ENCODE measurements at places on chromosomes 1 and 21.

- no peak for DNase-seq
Observed at GRCh38 chr1:175394739-175395138, 202.2 kb upstream of the KIAA0040 start.

GRCh38 chr1:114033961-114034360 is 54.7 kb downstream of the OLFML3 start:
- no peak for DNase-seq

GRCh38 chr1:6280761-6281451 is 20.0 kb upstream of the GPR153 start:
- DNase-seq, result no peak

GRCh38 chr1:6279066-6279465 is 18.2 kb upstream of the GPR153 start:
- no peak for DNase-seq

- no peak for DNase-seq
Observed at GRCh38 chr1:215584389-215584788, 17.3 kb downstream of the KCTD3 start.

- no peak for DNase-seq
Observed at GRCh38 chr1:78553859-78554258, 63.1 kb downstream of the PTGFR start.

DNA sequence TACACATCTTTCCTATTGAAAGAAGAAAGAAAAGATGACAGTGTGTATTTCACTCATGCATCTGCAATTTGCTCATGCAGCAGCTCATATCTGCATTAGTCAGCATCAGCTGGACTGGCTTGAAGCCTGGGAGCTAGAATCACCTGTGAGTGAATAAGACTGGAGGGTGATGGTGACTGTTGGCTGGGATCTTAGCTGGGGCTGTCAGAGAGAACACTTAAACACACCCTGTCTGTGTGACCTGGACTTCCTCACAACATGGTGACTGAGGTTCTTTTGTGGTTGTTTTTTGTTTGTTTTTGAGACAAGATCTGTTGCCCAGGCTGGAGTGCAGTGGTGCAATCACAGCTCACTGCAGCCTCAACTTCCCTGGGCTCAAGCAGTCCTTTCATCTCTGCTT is 24.9 kb downstream of the KLHDC7A start:
- no peak for DNase-seq

GRCh38 chr21:33481314-33481943 is 1.7 kb upstream of the TMEM50B start:
- no peak for DNase-seq

DNA sequence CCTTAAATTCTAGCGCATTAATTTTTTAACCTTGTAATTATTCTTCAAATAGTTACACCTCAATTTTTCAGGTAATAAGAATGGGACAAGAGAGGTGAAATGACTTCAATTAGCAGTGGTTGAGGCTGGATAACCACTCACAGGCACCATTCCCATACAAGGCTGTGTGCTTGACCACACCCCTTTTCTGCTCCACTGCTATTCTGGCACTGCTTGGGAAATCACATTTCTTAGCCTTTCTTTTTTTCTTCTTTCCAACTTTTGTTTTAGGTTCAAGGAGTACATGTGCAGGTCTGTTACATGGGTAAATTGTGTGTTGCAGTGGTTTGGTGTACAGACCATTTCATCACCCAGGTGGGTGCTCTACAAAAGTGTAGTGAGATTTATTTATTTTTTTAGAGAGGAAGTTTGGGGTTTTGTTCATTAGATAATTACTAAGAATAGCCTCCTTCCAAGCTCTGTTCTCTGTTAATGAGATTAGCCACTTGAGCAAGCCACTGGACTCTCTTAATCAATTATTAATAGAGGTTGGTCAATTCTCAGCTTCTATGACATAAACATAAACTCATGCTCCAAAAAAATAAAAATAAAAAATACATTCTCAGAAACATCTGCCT is 14.4 kb downstream of the ILDR2 start:
- no peak for DNase-seq

- peak; percentile 52 for DNase-seq
Observed at GRCh38 chr1:77219166-77219887, at the start of gene PIGK. Gene PIGK, minus strand, starts transcription at chr1:77219430. Its CDS starts 28 bp downstream, at chr1:77219402.

- DNase-seq, result no peak
Observed at GRCh38 chr1:153543736-153544135, 1.9 kb downstream of the S100A4 start.

GRCh38 chr1:28266920-28267322 is 7.6 kb downstream of the SESN2 start:
- no peak for DNase-seq

DNA sequence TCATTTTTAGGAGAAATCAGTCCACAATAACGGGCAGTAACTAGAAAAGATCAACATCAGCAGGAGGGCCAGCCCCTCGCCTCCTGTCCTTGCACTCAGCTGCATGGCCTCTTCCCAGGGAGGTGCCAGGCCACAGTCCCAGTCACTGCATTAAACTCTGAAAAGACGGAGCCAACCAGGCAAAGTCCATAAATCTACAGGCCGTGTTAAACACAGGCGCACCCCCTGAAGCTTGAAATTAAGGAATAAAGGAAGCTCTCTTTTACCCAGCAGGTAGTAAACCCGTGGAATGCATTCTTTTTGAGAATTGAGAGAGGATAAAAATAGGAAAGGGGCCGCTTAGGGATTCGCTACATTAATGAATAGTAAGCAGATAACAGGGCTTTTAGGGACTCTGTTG is 18.4 kb downstream of the H6PD start:
- DNase-seq, result no peak

DNA sequence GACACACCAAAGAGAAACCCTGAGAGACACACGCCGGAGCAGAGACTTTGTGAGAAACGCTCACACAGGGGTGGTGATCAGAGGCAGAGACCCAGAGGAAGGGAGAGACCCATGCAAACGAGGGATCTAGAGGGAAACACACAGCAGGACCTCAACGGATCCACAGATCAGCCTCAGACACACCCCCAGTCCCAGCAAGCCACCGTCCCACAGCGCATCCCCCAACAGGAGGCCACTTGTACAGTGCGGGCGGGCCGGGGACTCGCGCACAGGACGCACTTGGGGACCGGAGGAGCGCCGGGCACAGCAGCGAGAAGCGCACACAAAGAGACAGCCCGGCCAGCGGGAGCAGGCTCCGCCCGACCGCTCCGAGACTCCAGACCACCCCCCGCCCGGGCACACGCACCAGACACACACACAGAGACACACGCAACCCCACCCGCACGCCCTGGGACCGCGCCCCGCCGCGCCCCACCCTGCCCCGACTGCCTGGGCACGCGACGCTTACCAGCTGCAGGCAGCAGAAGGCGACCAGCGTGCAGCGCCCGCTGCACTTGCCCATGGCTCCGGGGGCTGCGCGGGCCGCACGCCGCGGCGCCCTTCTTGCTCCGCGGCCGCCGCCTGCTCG is 587 bp downstream of the NKAIN1 start:
- DNase-seq, result no peak

DNA sequence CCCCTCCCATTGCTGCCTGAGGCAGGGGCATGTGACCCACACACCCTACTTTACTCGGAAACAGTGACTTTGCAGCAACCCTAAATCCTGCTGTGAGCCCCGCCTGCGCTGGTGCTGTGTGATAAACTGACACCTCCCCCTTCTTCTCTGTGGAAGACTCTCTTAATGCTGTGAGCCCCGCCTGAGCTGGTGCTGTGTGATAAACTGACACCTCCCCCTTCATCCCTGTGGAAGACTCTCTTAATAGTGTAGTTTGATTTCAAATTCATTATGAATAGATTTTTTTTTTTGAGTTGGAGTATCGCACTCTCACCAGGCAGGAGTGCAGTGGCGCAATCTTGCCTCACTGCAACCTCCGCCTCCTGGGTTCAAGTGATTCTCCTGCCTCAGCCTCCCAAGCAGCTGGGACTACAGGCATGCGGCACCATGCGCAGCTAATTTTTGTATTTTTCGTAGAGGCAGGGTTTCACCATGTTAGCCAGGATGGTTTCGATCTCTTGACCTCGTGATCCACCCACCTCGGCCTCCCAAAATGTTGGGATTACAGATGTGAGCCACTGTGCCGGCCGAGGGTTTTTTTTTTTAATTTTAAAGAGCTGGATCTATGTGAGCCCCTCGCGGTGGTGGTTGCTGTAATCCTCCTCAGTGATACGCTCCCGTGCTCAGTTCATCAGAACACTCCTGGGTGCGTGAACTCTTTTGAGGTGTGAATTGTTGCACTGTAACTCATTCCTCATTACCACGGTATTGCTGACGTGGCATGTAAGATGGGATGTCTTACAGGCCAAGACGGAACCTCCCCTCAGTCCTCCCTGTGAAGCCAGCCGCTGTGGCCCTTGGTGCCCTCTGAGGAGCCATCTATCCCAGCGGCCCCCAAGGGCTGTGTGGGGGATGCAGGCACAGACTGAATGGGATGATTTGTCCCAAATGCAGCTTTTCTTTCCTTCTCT is 60.3 kb downstream of the GALNT2 start:
- no peak for DNase-seq

DNA sequence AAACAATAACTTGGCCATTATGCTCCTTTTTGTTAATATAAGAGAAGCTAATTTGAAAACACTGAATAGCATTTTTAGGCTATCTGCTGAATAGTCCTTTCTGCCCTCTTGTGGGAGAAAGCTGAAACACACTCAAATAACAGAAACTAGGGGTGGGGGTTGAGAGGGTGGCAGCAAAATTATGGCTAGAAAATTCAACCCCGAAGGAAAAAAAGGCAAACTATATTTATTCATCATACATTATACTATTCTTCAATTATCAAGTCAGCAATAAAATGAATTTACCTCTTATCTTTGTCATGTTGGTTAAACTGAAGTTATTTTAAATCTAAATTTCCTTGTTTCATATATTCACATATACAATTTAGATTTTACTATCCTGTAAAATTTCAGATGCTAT is 255.9 kb downstream of the FAF1 start:
- DNase-seq, result peak; percentile 58

DNA sequence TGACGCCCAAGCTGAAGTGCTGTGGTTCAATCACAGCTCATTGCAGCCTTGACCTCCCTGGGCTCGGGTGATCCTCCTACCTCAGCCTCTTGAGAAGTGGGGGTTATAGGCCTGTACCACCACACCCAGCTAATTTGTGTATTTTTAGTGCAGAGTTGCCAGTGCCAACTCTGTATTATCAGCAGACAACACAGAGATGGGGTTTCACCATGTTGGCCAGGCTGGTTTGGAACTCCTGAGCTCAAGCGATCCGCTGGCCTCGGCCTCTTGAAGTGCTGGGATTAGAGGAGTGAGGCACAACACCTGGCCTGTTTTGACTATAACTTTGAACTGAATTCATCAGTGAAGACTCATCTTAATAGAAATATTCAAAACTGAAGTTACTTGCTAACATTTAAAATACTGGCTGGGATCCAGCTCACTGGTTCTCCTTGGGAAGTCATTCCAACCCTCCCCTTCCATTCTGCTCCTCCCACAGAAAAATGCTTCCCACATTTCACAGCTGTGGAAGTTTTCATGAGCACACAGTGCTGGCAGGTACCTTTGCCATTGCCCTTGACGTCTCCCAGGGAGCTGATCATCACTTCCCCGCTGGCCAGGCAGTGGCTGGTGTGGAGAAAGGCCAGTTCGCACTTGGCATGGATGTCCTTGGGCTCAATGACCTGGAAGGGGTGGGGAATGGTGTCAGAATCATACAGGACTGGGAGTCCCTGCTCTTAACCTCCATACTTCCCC is 4.7 kb downstream of the SELENBP1 start:
- no peak for DNase-seq

GRCh38 chr1:67468066-67468718 is 38.0 kb upstream of the SERBP1 start:
- DNase-seq, result no peak

GRCh38 chr1:240136402-240136801 is 44.7 kb downstream of the FMN2 start:
- DNase-seq, result no peak

GRCh38 chr1:208158640-208159554 is 85.3 kb downstream of the PLXNA2 start:
- no peak for DNase-seq

DNA sequence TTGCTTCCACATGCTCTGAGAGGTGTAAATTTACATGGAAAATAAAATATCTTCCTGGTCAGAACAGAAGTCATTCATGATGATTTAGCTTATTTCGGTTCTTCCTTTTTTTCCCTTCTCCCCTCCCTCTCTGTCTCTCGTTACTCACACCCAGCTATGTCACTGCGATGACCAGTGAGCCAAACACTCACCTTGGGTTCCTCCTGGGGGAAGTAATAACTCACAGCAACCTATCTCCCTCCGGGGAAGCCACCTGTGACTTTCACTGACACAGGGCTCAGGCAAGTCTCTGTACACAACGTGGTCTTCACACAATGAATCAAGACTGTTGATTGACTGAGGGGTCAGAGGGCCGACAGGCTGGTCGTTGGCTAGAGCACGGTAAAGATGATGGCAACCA is 135.3 kb upstream of the VANGL1 start:
- DNase-seq, result no peak

DNA sequence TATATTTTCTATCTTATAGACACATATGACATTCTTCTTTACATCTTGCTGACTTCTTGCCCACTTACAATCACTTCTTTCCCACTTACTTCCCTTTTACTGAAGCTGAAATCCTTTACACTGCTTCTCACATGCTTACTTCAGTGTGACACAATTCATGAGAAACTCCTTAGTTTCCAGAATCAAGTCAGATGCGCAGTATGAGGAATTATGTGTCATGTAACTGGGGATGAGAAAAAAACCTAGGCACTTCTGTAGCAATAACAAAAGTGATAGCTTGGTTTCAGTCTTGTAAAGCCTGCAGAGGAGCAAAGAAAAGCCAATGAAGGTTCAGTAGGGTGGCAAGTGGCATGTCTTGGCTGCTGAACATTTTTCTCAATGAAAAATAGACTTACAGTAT is 566.2 kb upstream of the RGS18 start:
- no peak for DNase-seq

- no peak for DNase-seq
Observed at GRCh38 chr1:18234790-18235242, 127.2 kb downstream of the IGSF21 start.

DNA sequence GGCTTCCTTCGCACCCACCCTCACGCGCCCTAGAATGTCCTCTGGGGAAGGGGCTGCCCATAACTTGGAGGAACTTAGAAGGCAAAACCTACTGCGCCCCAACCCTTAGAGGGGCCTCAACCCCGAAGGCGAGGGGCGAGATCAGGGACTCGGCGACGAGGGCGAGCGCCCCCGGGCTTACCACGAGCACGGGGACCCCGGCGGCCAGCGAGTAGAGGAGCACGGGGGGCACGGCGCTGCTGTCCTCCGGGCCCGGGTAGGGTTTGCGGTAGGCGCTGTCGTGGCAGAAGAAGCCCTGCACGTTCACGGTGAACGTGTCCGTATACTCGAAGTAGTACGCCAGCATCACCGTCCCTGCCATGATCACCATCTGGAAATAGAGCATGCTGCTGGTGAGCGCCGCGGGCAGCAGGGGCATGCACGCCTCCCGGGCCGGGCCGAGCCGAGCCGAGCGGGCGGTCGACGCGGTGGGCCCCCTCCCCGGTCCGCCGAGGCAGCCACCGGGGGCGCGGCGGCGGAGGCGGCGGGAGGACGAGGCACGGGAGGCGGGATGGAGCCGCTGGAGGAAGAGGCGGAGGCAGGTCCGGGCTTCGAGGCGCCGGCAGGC is 304 bp downstream of the PLPPR5 start:
- DNase-seq, result no peak

Data from NCI-H1417 treated with DMSO at 0.1 percent for 48 hours (cell line).